Thoracic aorta (tissue), 2 donors: ENCODE measurements at places on chromosomes 16 and 17. TPM values are rescaled to one million over a fixed set of nuclear protein-coding genes. Genes with fewer than 3 reads are reported as not detected.

KIF2B gene
- not detected for total RNA-seq

NOL11 gene
- 22.2 TPM for total RNA-seq

TMEM235 gene
- total RNA-seq = not detected

- H3K27ac ChIP-seq = no peak overlapping the region
- H3K27me3 ChIP-seq = no peaks in the 10 kb centered on the region
- peak overlapping the region; percentile 17 for H3K4me3 ChIP-seq
- no peaks in the 10 kb centered on the region for H3K36me3 ChIP-seq
- peaks cover 8% of the 10 kb centered on the region for H3K4me1 ChIP-seq
Observed at GRCh38 chr17:15917438-15918027, 27.4 kb upstream of the ADORA2B start.

- H3K4me3 ChIP-seq = no peak overlapping the region
- H3K27ac ChIP-seq = no peak overlapping the region
- H3K36me3 ChIP-seq = no peaks in the 10 kb centered on the region
- no peaks in the 10 kb centered on the region for H3K4me1 ChIP-seq
Observed at GRCh38 chr17:28412099-28412498, 6.1 kb upstream of the SLC46A1 start.

DNA sequence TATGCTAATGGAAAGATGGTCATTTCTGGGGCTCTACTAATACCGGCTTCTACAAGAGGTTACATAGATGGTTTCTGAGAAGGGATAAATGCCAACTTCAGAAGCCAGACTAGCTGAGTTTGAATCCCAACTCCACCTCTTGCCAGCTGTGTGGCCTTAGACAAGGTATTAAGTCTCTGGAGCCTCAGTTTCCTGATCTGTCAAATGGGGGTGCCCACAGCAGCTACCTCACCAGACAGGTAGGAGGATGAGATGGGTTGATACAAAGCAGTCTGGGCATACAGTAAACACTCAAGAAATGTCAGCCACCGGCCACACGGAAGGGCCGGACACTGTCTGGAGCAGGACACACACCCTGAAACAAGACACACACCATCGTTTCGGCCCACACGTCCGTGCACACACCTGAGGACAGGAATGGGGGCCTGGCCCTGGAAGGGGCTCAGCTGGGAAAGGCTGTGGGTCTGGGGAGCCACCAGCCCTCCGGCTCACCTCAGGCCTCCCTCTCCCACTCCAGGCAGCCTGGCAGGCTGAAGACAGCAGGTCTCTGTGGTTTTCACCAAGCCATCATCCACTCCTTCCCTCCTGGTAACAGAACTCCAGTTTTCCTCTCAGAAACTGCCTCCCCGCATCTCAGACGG is 5.5 kb downstream of the KNOP1 start:
- no peaks in the 10 kb centered on the region for H3K27me3 ChIP-seq
- DNase-seq = no peak
- H3K4me1 ChIP-seq = peaks cover 13% of the 10 kb centered on the region
- no peak overlapping the region for H3K27ac ChIP-seq
- no peak overlapping the region for H3K4me3 ChIP-seq
- H3K36me3 ChIP-seq = peaks cover 26% of the 10 kb centered on the region
